ENCODE measurements at places on chromosomes 13 and 19.
A peak's percentile ranks its signal among the peaks of the same experiment; 100 is the strongest.

GRCh38 chr19:45159971-45160324 lies 834 bp downstream of the NKPD1 start:
- DNase-seq, result no peak

DNA sequence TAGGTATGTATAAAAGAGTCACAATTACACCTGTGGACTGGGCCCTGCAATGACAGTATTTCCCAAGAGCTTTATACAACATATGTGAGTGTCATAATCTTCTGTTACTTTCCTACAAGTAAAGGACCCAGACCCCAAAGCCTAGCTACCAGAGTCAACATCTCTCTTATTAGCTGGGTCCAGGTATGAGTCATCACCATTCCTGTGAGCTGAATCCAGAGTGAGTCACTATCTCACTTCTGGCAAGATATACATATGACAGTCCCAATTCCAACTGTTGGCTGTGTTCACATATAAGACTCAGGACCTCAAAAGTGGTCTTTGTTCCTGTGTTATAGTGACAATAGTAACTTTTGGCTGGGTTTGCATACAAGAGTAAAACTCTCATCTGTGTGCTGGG lies 46.7 kb downstream of the ZNF729 start:
- no peak for DNase-seq

DNA sequence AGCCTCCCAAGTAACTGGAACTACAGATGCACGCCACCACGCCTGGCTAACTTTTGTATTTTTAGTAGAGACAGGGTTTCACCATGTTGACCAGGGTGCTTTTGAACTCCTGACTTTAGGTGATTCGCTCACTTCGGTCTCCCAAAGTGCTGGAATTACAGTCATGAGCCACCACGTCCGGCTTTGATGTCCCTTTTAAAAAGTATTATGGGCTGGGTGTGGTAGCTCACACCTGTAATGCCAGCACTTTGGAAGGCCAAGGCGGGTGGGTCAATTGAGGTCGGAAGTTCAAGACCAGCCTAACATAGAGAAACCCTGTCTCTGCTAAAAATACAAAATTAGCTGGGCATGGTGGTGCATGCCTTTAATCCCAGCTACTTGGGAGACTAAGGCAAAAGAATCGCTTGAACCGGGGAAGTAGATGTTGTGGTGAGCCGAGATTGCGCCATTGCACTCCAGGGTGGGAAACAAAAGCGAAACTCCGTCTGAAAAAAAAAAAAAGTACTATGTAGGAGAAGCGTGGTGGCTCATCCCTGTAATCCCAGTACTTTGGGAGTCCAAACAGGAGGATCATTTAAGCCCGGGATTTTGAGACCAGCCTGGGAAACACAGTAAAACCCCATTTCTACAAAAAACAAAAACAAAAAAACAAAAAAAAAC lies 22.8 kb upstream of the ERVV-1 start:
- DNase-seq, result no peak

DNA sequence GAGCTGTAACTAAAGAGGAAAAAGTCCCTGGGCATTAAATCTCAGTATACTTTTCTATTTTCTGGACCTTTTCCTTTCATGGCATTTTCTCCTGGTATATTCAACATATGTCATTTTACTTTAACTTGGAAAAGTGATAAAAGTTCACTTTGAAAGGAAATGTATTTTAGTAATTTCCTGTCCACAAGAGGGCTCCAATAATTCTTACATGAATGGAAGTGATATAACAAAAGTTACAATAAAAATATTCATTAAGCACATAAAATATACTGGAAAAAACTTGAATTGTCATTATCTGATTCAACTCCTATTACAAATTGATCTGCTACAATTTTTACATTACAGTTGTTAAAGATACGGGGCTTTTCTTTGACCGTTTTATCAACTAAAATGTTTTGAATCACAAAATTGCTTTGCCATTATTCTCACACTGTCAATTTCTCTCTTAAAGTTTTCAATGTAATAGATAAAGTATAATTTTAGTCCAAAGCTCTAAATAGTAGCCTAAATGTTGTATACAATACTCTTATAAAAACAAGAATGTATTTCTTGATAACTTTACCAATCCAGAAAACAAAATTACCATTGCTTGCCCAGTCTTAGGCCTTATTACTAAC lies 4.9 kb downstream of the UBL3 start:
- no peak for DNase-seq

- no peak for DNase-seq
Measured at GRCh38 chr13:112845511-112846144, 123.4 kb upstream of the MCF2L start.

- DNase-seq, result peak; percentile 0
Measured at GRCh38 chr13:26839682-26840081, 79.1 kb upstream of the GPR12 start.

DNA sequence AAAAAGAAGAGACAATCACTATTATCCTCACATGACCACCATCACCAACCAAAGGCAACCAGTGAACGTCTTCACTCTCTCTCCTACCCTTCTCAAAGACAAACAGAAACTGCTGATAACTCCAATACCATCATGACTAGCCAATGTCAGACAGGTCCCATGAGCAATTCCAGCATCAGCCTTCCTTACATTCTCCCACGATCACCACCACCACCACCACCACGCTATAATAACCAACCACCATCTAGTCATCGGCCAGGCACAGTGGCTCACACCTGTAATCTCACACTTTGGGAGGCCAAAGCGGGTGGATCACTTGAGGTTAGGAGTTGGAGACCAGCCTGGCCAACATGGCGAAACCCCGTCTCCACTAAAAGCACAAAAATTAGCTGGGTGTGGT lies 3.9 kb downstream of the MYO1F start:
- no peak for DNase-seq

GRCh38 chr13:82076496-82076895 lies 1735.6 kb upstream of the SPRY2 start:
- no peak for DNase-seq

DNA sequence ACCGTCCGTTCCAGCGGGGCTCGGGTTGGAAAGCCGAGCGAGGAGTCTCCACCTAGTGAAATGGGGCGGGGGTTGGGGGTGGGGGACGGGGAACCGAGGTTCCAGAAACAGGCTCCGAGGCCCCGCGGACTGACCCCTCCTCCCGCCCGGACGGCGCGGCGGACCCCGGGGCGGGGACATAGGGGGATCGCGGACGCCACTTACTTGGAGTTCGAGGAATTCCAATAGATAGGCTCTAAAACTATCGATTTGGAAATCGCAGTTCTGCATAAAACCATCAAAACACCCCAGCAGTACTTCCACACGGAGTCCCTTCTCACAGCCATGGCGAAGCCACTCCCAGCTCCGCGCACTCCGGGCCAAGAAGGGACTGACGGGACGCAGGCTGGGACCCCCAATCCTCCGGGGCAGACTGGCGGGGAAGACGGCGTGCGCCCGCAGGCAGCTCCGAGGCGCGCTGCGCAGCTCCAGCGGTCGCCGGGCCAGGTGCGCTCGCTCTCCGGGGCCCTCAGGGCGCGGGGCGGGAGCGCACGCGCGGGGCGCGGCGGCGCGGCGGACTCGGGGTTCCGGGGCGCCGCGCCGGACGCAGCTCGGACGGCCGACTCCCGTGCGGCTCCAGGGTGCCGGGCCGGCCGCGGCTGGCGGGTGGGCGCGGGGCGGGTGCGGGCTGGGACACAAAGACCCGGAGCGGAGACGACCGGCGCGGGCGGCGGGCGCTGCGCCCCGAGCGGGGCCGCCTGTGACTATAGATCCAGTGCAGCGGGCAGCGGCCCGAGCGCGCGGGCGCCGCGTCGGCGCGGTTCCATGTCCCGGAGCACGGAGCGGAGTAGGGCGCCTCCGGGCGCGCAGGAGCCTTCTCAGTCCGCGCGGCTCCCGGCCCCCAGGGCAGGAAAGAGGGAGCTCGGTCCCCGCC lies 567 bp downstream of the EFNB2 start:
- peak; percentile 42 for DNase-seq

GRCh38 chr13:40330950-40331349 lies 335.5 kb downstream of the FOXO1 start:
- no peak for DNase-seq

- DNase-seq, result no peak
Measured at GRCh38 chr19:37763488-37763887, 15.9 kb downstream of the ZNF573 start.

DNA sequence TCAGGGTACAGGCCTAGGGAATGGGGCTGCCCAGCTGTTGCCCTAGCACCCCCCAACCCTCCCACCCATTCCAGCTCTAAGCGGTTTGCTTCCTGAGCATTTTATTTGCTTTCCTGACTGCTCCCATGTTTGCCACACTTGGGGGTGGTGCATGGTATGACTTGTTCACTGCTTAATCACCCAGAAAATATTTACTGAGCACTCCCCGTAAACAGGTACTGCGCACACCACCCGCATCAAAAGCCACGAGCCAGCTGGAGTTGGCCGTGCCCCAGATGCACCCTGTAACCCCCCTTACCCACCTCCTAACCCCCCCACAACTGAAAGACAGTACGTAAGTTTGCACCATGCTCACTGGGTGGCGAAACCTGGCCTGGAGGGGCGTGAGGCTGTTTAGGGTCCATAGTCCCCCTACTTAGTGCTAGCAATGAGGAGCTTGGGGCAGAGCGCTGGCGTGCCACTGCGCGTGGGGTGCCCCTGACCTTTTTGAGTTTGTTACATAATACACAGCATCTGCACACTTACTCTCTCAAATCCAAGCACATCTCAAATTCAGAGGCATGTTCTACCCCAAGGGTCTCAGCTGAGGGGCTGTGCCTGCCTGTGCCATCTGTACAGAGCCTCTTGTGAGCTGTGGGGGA lies 29.8 kb downstream of the DPF1 start:
- DNase-seq, result peak; percentile 45

DNA sequence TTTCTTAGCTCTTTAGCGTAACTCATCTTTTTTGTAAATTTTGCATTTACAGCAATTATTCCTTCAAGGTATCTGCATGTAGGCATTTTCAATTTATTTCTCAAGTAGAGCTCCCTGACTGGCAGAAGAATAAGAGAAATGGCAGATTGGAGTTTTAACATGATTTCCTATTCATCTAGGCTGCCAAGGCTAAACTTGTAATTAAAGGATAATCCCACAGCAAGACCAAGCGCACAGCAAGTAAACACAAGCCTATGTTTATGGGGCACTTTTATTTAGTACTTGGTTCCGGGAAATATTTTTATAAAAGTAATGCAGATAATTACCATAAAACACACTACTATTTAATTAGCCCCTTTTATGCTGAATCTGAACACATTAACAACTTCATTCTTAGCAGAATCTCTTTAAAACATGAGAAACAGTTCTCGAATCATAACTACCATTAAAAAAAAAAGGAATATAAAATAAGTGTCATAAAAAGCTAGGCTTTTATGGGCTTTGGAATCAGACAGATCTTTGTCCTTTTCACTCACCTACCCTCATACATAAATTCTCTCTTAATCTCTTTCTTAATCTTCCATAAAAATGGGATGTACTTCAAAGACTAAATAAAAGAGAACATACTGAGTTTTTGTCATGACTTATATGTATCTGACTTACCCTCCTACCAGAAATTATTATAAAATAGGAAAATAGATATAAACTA lies 961.6 kb upstream of the MIR17HG start:
- no peak for DNase-seq

DNA sequence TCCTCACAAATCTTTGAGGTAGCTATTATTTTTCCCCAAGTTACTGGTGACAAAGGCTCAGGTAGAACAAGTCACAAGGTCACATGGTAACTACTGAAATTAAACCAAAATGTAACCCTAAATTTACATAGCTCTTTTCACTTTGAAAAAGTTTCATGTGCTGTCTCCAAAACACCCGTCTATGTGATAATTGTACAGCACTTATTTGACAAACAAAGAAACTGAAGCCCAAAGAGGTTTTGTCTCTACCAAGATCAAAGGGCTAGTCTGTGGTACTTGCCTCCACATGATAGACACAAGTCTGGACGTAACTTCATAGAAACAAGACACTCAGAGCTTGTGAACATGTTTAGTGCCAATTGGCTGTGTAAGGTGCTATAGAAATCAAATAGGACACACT lies 108.3 kb downstream of the SACS start:
- no peak for DNase-seq

GRCh38 chr13:104975272-104975671 lies 1560.2 kb downstream of the EFNB2 start:
- DNase-seq, result no peak

DNA sequence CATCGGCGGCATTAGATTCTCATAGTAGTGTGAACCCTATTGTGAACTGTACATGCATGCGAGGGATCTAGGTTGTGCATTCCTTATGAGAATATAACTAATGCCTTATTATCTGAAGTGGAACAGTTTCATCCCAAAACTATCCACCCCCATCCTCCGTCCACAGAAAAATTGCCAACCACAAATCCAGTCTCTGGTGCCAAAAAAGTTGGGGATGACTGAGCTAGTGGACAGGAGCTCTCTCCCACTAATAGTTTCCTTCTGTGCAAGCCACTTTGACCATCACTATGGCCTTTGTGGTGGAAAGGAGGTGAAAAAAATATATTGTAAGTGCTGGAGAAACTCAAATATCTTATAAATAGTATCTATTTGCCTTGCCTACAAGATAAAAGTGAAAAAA lies 857.8 kb downstream of the DIAPH3 start:
- no peak for DNase-seq

DNA sequence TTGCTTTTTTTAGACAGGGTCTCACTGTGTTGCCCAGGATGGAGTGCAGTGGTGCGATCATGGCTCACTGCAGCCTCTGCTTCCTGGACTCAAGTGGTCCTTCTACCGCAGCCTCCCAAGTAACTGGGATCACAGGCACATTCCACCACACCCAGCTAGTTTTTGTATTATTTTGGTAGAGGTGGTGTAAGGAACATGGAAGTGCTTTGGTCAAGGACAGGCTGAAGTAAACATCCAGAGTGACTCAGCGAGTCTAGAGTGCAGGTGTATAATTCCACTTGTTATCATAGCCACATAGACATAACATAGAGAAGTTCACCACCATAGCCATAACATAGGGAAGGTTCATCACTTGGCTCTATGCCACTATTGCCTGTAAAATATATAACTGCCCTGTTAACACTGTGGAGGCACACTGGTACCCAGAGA lies 98.6 kb downstream of the RBM26 start:
- DNase-seq, result no peak

DNA sequence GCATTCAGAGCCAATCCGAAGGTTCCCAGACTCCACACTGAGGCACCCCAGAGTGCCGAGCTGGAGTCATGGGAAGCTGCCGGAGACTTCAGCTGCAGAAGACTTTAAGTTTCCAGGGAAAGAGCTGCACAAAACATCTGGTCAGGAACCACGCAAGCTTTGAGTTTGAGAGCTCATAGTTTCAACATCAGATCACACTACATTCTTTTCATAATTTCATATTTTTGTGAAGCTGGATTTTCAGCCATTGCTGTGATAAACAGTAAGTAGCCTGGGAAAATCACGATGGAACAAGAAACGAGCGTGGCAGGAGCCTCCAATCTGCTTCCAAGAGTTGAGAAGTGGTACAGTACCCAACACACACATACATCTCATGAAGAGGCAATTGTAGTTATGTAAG lies 25.5 kb upstream of the ATP12A start:
- DNase-seq, result no peak

- peak; percentile 79 for DNase-seq
Measured at GRCh38 chr19:9796113-9796773, 22.6 kb downstream of the FBXL12 start.

DNA sequence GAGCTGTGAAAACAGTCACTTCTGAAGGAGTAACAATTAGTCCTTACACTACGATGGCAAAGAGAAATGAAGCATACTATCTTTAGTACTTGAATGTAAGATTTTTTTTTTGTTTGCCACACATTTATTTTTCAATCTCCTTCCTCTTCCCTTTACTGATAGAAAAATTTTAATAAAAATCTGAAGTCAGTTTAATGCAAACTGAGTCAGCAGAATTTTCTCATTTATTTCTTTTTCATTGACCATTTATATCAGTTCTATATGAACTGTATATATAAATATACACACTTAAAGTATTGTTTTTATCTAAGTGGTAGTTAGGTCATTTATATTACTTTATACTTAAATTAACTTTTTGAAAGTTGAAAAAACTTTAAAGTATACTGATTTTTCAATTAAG lies 1009.1 kb upstream of the SPRY2 start:
- DNase-seq, result no peak
